ENCODE measurements at places on chromosomes 1 and 21.
A peak's percentile ranks its signal among the peaks of the same experiment; 100 is the strongest.

GRCh38 chr1:18408656-18409370 is 71.9 kb upstream of the KLHDC7A start:
- no peak for DNase-seq

DNA sequence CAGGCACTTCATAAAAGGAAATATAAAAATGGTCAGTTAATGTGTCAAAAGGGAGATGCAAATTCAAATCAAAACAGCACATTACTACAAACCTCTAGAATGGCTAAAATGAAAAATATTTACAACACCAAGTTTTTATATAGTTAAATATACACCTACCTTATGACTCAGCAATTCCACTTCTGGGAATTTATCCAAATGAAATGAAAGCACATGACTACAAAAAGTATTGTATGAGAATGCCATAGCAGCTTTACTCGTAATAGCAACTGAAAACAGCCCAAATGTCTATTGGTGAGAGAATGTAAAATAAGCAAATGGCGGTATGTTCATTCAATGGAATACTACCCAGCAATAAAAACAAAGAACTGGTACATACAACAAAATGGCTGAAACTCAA is 175.8 kb upstream of the SPAG17 start:
- DNase-seq, result no peak

- no peak for DNase-seq
Measured at GRCh38 chr1:45355683-45356082, 15.4 kb upstream of the MUTYH start.

GRCh38 chr1:226549937-226550671 is 1.5 kb downstream of the STUM start:
- DNase-seq, result peak; percentile 30

GRCh38 chr1:183185941-183186490 is at the start of gene LAMC2:
LAMC2 (plus strand) TSS chr1:183186264; CDS start chr1:183186353, 89 bp downstream.
- DNase-seq, result no peak

- DNase-seq, result no peak
Measured at GRCh38 chr1:117696561-117696960, 90.7 kb downstream of the TENT5C start.

DNA sequence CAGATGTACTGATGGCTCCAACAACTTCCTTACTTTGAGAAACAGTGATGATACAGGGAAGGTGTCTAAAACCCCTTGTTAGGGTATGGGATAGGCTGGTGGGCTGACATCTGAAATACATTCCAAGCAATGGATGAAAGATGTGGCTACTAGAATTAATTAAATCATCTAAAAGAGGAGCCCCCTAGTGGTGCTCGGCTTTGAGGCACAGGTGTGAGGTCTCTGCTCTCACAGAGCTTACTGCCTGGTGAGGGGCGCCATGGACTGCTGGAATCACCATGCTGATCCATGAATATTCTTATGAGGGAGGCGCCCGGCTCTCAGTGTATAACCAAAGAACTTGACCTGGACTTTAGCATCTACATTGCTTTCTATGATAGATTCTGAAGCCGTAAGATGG is 48.5 kb downstream of the GNG4 start:
- DNase-seq, result no peak

DNA sequence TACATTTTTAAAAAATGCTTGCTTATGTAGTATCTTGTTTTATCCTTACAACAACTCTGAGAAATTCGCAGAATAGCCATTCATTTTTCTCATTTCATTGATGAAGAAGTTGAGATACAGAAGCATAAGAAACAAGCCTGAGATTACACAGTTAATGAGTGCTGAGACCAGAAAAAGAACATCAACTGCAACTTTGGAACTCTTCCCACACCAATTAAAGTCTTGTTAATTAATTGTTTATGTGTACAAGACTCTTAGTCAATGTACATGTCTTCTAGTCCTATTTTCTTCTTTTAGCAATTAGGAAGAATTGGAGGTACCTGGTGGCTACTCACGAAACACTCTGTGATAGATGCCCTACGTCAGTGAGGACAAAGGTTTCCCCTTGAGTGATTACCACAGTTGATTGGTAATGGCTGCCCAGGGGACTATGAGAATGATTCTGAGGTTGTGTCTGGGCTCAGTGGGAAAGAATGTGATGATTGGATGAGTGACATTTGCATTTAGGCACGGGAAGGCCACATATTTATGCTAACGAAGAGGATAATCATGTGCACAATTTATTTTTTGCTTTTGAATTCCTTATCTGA is 187.4 kb upstream of the KCNK2 start:
- DNase-seq, result no peak

DNA sequence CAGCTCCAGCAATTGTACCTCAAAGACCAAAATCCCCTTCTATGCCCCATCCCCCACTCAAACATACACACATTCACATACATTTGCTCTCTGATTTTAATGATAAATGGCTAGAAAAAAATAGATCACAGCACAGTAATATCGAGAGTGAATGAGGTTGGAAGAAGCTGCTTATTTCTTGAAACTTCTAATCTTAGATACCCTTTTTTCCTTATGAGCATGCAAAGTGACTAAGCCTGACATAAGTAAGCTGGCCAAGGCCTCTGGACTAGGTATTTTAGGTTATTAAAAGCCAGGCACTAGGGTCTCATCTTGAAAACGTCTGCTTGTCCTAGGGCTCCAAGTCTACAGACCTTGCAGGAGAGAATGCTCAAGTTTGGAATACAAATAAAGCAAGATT is 133.6 kb downstream of the TGFBR3 start:
- no peak for DNase-seq
